Panc1 (cell line): ENCODE measurements at places on chromosomes 4 and X.

DNA sequence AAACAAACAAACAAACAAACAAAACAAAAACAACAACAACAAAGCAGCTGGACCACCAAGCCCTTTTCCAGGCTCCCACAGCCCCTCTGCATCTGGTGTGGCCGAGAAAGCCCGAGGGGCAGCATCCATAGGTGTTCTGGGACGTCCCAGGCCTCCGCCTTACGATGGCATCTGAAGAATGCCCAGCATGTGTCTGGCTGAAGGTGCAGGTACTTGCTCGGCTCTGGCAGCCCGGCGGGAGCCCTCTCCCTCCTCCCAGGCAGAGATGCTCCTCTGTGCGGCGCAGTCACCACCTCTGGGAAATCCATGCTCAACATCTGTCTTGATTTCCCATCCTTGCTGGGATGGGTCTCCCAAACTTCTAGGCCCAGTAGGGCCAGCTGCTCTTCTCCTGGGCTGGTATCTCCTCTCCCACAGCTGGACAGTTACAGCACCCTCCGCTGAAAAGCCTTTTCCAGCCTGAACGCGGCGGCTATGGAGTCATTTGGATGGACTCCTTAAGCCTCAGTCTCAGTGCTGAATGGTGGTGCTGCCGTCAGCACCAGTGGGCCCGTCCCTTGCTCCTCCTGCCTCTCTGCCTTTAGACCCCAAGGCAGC is 4.3 kb downstream of the PSAPL1 start:
- DNase-seq: no peak

- no peak for DNase-seq
Measured at GRCh38 chr4:98663226-98664006, 5.0 kb upstream of the TSPAN5 start.

DNA sequence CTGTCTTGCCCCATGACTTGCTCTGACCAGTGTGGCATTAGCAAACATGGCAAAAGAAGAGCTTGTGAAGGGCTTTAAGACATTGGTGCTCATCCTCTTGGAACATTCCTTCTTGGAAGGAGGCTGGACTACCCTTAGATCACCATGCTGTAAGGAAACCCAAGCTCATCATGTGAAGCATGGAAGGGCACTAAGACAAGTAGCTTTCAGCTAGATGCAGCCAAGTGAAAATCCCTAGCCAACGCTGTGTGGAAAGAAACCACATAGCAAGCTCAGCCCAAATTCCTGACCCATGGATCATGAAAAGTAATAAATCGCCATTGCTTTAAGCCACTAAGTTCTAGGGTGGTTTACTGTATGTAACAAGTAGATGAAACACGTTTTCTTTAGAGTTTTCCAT is 12.4 kb upstream of the PACRGL start:
- DNase-seq: no peak

DNA sequence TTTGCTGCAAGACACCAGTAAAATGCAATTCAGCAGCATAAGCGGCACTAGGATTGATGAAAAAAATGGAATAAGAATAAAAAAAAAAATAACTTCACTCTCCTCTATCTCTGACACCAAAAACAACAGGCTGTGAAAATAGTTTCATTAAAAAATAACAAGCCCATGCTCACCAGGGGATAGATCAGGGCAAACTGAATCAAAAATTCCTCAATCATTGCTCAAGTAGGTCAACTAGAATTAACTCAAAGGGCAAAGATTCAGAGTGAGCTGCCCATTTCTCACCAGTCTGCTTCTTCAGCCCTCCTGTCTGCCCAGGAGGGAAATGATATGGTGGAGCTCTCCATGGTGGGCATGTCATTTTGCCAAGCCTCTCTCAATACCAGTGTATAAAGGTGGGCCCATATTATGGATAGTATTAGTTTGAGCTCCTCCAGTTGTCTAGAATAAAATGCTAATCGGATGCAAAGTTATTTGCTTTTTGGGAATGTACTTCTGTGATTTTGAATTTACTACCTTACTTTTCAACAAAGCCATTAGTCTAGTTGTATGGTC is 153.9 kb downstream of the UNC5C start:
- no peak for DNase-seq

- no peak for DNase-seq
Measured at GRCh38 chr4:121655320-121656268, 41.2 kb downstream of the ANXA5 start.

DNA sequence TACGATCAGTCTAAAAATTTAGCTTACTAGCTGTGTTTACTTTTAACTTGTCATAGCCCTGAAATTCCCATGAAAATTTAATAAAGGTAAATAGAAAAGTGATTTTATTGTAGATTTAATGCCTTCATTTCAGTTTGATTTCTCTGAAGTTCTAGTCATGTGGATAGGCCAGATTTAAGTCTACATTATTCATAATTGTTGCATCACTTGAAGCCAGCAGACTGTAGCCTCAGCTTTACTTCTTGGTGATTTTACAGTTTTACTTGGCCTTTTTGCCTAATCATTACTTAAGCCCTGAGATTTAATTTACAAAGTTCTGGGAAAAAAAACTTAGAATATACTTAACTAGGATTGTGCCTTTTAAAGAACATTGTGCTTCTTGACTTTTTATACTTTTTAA is 73.5 kb upstream of the FHDC1 start:
- no peak for DNase-seq

DNA sequence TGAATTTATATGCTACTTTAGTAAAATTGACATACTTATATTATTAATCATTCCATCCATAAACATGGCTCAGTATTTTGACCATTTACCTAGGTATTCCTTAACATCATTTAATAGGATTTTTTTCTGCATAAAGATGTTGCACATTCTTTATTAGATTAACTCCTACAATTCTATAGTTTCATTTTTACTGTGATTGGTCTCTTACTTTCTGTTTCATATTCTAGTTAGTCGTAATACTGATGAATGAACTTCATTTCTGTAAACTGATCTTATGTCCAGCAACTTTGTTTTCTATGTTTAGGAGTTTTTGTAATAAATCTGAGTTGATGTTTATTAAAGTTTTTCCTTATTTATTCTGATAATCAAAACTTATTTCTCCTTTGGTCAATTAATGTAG is 278.2 kb upstream of the CXXC4 start:
- DNase-seq: no peak

DNA sequence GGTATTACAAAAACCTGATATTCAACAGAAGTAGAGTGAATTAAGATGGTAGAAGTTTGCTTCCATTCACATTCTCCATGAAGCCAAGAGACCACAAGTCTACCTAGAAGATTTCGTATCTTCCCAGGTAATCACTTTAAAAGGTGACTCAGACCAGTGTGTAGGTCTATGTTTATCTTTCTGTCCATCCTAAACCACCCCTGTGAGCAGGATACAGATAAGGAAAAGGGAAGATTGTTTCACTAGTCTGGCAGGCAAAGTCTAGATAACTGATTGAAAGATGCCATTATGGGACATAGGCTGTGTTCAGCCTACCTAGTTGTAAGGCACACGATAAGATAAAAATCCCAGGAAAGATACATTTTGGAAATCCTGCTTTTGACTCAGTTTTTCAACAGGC is 244.3 kb upstream of the NWD2 start:
- no peak for DNase-seq

DNA sequence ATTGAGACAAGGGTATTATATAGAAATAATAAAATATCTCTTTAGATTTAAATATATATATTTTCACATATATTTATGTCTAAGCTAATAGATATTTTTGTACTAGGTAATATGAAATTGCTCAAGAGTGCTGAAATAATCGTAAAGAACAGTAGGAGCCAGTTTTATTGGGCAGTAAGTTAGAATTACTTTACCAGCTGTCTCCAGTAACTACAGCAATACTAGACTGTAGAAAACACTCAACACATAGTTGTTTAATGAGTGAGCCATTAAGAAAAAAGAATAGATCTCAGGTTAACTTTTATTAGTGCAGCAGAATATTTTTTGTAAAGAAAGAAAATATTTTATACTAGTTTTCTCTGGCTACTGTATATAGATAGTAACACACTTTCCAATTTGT is 715.2 kb downstream of the TRIML1 start:
- DNase-seq: no peak

GRCh38 chr4:76251441-76252270 is at the start of gene FAM47E:
TSS of gene FAM47E (plus strand) at chr4:76251721. CDS start at chr4:76251747, 26 bp downstream.
- DNase-seq: no peak

DNA sequence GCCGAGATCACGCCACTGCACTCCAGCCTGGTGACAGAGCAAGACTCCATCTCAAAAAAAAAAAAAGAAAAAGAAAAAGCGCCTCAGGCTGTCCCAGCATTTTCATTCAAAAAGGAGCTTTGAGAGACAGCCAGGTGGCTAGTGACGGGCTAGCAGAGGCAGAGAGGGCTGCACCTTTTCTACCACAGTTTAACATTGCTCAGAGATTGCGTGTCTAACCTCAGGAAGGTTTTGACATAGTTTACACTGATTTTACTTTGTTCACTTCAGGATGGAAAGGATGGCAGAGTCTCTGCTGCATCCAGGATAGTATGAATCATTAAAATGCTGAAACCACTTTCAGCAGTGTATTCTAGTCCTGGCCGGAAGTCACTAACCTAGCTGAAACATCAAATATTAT is 28.1 kb downstream of the ZFP42 start:
- no peak for DNase-seq

GRCh38 chrX:52437212-52437611 is 58.4 kb upstream of the XAGE1A start:
- DNase-seq: no peak

- no peak for DNase-seq
Measured at GRCh38 chr4:82367438-82368097, 6.2 kb downstream of the HNRNPD start.

DNA sequence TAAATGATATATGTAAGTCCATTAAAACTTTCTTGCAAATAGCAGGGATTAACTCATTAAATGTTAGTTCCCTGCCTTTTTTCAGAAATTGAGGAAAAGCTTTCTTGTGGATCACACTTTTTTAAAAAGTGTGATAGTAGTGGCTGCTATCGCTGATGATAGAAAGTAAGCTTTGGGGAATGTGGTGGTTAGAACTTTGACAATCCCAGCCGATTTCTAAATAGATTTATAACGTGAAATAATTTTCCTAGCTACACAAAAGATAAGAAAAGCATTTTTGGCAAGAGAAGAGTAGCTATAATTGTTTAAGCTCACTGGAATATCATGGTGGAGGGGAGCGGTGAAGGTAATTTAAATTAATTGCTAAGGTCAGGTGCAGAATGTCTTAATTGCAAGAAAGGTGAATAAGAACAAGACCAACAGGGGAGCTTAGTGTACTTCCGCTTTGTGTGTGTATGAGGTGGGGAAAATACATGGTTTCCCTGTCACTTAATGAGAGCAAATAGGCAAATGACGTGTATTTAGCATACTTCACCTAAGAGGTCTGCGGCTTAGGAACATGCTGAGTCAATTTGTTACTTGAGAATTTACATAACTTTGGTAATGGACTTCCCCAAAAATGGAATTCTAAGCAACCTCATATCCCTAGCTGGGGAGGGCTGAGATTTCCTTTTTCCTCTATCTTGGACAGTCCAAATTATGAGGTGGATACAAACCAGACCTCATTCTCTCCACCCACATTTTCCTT is 11.7 kb upstream of the IL21 start:
- no peak for DNase-seq

GRCh38 chr4:55730280-55730931 is 89.2 kb upstream of the EXOC1L start:
- DNase-seq: no peak

- no peak for DNase-seq
Measured at GRCh38 chr4:116391020-116391419, 694.4 kb downstream of the TRAM1L1 start.

DNA sequence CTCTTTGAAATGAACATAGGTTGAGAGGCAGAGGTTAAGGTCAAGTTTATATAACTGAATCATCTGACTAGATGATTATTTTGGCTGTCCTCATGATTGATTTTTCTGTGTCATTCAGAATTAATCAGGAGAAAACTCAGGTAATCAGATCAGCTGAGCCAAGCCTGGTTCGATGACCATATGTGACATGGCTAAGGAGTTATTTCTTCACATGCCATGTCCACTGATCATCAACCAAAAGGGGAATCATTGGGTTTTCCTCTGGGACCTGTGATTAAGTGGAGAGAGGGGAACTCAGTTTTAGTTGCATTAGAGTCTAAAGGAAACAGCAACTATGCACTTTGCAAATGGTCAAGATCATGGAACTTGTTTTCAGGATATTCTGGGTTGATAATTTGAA is 20.3 kb upstream of the PACRGL start:
- DNase-seq: no peak
